Right renal cortex interstitium (tissue), 3 donors: ENCODE measurements at places on chromosomes 3 and 15. TPM values are rescaled to one million over a fixed set of nuclear protein-coding genes. Genes with fewer than 3 reads are reported as not detected.

The INSYN1 gene
- 11.5 TPM for polyA plus RNA-seq

The KLF15 gene
- 10.0 TPM for polyA plus RNA-seq

The RFX7 gene
- 22.0 TPM for polyA plus RNA-seq

The LOXL1 gene
- 86.3 TPM for polyA plus RNA-seq

The TPRG1 gene
- 0.40 TPM for polyA plus RNA-seq

The PPP1R14D gene
- polyA plus RNA-seq, result 0.22 TPM

The CPN2 gene
- polyA plus RNA-seq, result 0.69 TPM

The PLSCR2 gene
- polyA plus RNA-seq, result 1.8 TPM

The SEMA5B gene
- polyA plus RNA-seq, result 17.5 TPM

The IQCH gene
- 6.9 TPM for polyA plus RNA-seq

The FBLN2 gene
- 24.2 TPM for polyA plus RNA-seq

GRCh38 chr3:39446444-39446843 lies 21.0 kb upstream of the MOBP start:
- no peak for DNase-seq

- DNase-seq, result no peak
Observed at GRCh38 chr3:51792206-51792605, 13.2 kb upstream of the IQCF6 start.

DNA sequence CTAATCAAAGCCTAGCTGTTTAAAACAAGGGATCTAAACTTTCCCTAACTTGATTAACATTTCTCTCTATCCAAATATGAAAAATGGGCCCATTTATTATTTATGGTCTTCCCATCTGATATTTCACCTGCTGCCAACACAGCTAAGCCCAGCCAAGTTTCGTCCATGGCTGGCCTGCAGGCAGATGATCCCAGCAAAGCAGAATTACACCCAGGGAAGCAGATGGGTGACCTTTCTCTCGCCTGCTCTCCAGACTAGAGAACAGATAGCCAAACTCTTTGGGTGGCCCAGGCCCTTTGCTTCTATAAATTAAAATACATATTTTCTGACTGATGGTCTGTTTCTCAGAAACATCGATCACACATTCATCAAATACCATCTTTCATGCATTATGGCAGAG lies 1038.8 kb downstream of the AGBL1 start:
- no peak for DNase-seq

DNA sequence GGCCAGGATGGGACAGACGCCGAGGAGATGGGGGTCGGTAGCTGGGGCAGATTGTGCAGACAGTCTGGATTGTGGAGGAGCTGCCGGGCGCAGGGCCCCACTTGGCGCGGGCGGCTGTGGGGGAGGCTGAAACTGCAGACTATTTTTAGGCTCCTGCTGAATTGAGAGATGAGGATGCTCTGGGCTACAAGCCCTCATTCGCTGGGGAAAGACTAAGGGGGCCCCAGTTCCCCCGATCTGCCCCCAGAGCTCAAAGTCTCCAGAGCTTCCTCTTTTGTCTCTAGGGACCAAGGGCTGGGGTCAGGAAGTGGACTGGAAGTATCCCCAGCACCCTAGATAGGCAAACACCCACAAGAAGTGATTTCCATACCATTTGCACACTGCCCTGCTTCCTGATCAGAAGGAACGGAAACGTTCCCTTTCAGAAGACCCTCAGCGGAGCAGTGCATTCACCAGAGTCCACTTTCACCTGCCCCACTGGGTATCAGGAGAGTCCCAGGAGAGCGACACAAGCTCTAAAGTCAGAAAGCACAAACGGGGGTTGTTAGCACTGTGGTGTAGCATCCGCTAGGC lies 29.7 kb downstream of the SEMA7A start:
- no peak for DNase-seq

DNA sequence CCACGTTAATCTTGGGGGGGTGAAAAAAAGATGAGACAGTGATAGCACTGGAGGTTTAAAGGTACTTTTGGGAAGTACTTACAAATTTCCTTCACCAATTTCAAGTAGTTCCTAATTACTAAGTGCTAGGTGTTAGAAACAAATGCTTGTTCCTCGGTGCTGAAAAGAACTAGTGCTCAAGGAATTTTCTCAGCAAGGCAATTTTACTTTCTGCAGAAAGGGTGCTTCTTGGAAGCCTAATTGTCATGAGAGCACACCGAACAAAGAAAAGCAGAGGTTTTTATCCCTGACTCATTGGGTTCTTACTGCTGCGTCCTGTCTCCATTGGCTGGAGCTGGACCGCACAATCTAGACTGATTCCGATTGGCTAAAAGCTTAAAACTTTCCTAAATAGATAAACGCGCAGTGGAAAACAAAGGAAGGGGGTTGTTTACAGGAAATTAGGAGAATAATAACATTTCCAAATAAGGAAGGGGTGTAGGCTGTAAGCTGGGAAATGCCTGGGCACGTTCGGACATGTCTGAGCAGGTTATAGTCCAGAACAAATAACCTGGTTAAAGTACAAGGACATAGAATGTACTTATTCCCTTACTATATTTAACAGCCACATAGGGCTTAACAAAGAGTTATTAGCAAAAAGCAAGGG lies 49.6 kb downstream of the CHD2 start:
- DNase-seq, result no peak

DNA sequence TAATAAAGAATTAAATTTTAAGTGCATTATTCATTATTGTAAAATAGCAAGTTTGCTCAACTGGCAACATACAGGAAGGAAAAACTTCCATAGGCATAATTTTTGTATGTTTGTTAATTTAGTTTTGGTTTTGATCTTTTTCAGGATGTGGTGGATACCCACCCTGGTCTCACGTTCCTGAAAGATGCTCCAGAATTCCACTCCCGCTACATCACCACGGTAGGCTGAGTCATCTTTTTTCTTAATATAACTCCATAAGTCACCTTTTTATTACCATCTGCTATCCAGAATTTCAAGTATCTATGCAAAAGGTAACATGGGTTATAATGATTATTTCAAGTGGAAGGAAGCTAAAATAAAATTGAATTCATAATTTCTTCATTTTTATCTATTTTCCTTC lies 104.8 kb downstream of the PPP2R3A start:
- no peak for DNase-seq

GRCh38 chr3:42214064-42214463 lies 51.9 kb downstream of the CCK start:
- no peak for DNase-seq

- DNase-seq, result no peak
Observed at GRCh38 chr3:30408105-30408557, 198.3 kb upstream of the TGFBR2 start.

- DNase-seq, result no peak
Observed at GRCh38 chr15:64599716-64600115, 139.3 kb downstream of the ZNF609 start.

GRCh38 chr3:49916686-49917085 lies 12.9 kb downstream of the MON1A start:
- no peak for DNase-seq

DNA sequence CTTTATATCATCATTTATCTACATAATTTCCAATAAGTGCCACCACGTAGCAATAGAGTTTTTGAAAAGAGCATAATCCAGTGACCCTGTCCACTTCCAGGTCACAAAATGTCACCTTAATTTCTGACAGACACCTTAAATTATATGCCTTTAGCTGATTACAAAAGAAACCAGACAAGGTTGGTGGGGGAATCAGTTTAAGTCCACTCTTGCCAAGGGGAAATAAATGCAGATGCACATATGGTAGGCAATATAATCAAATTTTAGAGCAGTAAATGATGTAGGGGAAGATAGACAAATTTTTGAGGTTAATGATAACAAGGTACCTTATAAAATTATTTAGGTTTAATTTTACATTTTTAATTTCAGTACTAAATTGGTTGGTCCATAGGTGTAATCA lies 253.5 kb downstream of the ZIC1 start:
- no peak for DNase-seq

DNA sequence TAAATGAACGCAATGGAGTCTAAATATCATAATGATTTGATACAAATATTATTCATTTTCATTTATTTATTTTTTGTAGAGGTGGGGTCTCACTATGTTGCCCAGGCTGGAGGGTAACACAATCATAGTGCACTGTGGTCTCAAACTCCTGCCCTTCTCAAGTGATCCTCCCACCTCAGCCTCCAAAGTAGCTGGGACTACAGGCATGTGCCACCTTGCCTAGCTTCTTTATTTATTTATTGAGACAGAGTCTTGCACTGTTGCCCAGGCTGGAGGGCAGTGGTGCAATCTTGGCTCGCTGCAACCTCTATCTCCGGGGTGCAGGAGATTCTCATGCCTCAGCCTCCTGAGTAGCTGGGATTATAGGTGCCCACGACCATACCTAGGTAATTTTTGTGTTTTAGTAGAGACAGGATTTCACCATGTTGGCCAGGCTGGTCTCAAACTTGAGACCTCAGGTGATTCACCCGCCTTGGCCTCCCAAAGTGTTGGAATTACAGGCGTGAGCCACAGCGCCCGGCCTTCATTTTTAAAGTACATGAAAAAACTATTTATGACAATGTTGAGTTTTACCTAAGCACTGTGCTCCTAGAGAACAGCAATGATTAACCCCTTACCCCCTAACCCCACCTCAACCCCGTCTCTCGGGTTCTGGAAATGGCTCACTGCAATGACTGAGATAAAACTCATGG lies 4.0 kb upstream of the AEN start:
- DNase-seq, result no peak

DNA sequence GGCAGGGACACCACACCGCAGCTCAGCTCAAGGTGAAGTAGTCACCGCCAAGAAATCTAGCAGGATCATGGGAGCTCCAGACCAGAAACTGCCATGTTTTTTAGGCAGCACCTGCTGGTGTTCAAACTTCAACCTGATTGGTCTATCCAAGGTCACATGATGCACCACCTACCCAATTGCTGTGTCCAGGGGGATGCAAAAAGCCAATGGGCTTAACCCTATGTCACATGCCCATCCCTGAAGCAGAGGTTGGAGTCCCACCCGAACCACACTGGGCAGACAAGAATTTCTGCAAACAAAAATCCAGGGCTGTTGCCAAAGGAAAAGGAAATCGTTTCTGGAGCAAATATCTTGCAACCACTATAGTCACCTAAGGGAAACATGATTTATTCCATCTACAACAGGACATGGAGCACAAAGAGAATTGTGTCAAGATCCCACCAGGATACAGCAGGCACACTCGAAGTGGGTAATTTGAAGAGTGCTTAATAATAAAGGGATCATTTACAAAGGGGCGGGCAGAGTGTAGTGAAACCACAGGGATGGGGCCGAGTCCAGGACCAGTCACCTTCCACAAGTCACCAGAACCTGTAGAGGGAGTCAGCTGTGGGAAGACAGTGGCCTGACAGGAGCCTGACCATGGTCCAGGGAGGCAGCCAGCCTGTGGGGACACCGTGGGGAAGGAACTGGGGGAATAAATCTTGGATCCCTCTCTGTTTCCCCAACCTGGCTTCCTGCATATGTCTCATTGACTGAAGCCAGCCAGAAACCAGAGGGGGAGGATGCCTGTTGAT lies 34.2 kb upstream of the TSEN2 start:
- no peak for DNase-seq
